ENCODE measurements at places on chromosomes 5 and 9.
A peak's percentile ranks its signal among the peaks of the same experiment; 100 is the strongest.

DNA sequence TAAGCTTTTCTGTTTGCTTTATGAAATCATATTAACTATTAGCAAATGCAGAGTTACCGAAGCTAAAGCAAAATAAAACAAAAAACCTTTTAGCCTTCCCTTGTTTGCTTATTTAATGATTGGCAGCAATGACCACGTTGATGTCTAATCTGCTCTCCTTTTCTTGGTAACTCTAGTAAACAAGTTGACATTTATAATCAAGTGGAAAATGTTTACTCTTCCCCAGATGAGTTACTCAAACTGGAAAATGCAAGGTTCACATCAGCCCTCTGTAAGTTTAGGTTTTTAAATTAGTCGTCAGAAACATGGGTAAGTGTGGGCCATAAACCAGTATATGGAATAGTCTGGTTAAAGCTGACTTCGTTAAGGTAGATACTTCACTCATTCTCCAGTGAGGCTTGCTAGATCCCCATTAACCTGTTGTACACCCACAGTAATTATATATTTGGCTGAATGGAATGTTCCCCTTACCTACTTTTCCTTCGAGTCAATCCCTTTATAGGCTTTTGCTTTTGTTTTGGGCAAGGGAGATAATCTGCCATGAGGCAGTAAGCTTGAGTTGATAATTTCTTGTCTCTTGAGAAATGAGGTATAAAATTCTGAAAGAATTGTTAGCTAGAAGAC is 100.9 kb downstream of the GDNF start:
- DNase-seq: no peak

DNA sequence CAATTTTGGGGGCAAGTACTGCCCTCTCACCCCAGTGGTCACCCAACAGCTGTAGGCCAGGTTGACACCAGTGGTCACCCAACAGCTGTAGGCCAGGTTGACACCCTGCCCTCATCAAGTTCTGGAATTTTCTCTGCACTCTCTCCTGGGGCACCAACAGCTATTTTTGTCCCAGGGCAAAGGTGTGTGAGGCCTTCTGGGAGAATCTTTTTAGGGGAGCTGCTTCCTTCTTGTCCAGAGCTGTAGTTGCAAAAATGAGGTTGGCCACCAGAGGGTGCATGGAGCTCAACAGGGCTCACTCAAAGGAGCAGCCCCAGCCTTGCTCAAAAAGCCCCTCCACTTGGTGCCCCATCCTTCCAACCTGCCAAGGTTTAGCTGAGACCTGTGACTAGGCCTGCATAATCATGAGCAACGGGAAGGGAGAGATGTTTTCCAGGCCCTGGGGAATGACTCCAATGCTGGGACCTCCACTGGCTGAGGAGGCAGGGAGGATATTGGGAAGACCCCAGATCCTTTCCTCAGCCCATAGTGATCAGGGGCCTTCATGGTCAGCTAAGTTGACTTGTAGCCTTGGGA is 10.6 kb upstream of the P4HA2 start:
- peak; percentile 88 for DNase-seq

- DNase-seq: no peak
Observed at GRCh38 chr9:113223963-113224362, 2.6 kb downstream of the SLC31A1 start.

- no peak for DNase-seq
Observed at GRCh38 chr5:180281706-180282105, 10.2 kb downstream of the MAPK9 start.

DNA sequence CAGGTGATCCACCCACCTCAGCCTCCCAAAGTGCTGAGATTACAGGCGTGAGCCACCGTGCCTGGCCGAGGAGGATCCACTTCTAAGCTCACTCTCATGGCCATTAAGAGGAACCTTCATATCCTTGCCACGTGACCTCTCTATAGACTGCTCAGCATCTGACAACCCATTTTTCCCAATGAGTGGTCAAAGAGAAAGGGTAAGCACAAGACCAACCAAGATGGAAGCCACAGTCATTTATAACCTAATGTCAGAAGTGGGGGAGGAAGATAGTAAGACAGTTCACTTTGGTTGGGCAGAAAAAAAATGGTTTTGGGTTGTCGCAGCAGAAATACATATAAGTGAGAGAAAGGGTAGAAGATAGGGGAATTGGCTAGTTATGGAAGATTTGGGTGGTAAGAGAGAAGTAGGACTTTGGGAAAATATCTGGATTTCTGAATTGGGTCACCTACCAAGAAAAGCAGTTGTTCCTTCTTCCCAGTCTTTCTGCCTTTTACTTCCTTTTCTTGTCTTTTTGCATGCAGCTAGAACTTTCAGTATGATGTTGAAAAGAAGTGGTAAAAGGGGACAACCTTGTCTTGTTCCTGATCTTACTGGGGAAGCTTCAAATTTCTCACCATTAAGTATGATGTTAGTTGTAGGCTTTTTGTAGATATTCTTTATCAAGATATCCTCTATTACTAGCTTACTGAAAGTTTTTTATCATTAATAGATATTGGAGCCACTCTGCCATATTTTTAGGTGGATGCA is 15.6 kb downstream of the SNX2 start:
- DNase-seq: no peak

DNA sequence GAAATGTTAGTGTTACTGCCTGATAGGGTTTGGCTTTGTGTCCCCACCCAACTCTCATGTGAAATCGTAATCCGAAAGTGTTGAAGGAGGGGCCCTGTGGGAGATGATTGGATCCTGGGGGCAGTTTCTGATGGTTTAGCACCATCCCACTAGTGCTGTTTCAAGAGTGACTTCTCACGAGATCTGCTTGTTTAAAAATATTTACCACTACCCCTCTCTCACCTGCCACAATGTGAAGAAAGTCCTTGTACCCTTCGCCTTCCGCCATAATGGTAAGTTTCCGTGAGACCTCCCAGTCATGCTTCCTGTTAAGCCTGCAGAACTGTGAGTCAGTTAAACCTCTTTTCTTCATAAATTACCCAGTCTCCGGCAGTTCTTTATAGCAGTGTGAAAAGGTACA is 2.6 kb upstream of the RFX3 start:
- no peak for DNase-seq

- no peak for DNase-seq
Observed at GRCh38 chr9:136569526-136570148, 23.8 kb upstream of the NOTCH1 start.

DNA sequence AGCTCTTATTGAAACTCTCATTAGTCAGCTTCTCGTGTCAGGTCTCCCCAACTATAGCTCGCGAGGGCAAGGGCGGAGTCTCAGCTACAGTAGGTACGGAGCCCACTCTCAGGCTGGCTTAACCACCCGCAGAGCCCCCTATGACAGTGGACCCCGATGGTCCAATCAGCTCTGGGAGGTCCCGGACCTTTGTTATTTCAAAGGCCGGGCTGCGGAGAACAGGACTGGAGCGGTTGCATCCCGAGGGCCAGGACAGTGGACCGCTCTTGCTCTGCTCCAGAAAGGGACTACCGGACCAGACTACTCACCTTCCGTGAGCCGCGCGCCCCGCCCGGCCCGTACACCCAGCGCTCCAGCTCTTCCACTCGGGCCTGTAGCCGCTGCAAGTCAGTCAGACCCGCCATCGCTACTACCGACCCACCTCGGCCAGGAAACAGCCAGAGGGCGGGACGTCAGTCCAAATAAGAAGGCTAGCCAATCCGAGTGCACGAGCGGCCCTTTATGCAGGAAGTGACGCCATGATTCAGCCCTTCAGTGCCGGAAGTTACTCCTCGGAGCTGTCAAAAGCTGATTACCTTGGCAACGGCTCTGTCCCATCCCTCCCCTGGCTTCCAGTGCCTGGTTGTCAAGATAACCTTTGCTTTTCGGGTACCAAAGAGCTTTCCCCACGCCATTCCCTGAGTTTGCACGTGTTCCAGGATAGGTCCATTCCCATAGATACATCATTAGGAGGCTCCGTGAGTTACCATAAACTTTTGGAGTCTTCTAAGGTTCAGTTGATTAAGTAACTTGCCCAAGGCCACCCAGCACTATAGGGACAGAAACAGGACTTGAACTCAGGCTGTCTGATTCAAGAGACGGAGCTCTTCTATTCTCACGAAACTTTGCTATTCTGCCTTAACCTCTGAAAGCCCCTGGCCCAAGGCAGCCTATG is at the start of gene DCTN3:
Gene DCTN3 (minus strand): TSS at position 435 of the 934 bp plus-strand sequence. CDS start 31 bp downstream, at position 404.
- peak; percentile 99 for DNase-seq

GRCh38 chr5:127810707-127811490 is 107.7 kb downstream of the CCDC192 start:
- no peak for DNase-seq

- no peak for DNase-seq
Observed at GRCh38 chr9:3956081-3956671, 343.7 kb downstream of the GLIS3 start.

GRCh38 chr5:53089481-53089991 is 20.0 kb downstream of the MOCS2 start:
- DNase-seq: no peak

DNA sequence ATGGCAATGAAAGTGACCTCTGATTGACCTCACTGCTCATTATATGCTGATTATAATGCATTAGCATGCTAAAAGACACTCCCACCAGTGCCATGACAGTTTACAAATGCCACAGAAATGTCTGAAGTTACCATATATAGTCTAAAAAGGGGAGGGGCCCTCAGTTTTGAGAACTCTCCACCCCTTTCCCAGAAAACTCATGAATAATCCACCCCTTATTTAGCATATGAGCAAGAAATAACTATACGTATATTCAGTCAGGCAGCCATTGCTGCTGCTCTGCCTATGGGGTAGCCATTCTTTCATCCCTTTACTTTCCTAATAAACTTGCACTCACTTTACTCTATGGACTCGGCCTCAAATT is 163.1 kb downstream of the ESM1 start:
- no peak for DNase-seq

- no peak for DNase-seq
Observed at GRCh38 chr9:106593201-106593600, 269.8 kb upstream of the ZNF462 start.

- DNase-seq: no peak
Observed at GRCh38 chr9:27328483-27328882, 31.5 kb upstream of the EQTN start.

DNA sequence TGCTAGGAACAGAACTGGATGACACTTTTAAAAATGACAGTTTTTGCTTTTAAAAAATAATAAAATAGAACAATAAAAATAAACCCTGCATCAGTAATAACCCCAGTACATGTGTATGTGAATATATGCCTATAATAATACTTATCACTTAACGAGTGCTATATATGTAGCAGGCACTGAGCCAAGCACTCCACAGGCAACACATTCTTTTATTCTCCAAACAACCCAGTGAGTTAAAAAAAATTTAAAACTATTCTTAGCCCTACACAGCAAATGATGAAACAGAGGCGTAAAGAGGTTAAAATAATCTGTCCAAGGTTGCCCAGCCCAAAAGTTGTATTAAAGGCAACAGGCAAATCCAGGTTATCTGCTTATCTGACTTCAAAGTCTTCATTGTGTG is 124.5 kb upstream of the SMIM23 start:
- DNase-seq: no peak
